ENCODE measurements at places on chromosomes 12 and 14.

GRCh38 chr14:70397746-70398145 lies 19.1 kb downstream of the SYNJ2BP start:
- no peak for DNase-seq

DNA sequence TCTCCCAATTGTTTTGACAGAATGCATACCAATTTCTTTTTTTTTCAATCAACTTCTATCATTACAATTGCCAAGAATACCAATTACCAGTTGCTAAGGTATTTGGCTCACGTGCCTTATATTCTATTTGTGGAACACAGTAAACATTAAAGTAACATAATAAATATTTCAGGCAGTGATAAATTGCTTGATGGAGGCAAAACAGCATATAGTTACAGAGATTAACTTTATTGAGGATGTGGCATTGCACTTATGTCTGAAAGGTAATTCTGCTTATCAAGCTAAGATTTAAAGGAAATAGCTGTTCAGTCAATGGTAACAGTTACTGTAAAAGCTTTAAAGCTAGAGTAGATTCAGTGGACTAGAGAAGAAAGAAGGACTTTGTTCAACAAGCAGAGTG lies 1107.8 kb downstream of the FSCB start:
- DNase-seq = no peak

- DNase-seq = no peak
Measured at GRCh38 chr12:39824505-39825212, 205.1 kb upstream of the ABCD2 start.

DNA sequence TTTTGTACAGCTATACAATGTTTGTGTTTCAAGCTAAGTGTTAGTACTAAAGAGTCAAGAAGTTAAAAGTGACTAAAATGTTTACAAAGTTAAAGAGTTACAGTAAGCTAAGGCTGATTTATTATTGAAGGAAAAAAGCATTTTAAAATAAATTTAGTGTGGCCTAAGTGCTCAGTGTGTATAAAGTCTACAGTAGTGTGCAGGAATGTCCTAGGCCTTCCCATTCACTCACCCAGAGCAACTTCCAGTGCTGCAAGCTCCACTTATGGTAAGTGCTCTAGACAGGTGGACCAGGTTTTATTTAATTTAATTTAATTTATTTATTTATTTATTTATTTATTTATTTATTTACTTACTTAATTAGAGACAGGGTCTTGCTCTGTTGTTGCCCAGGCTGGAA lies 19.6 kb downstream of the DLK1 start:
- no peak for DNase-seq

DNA sequence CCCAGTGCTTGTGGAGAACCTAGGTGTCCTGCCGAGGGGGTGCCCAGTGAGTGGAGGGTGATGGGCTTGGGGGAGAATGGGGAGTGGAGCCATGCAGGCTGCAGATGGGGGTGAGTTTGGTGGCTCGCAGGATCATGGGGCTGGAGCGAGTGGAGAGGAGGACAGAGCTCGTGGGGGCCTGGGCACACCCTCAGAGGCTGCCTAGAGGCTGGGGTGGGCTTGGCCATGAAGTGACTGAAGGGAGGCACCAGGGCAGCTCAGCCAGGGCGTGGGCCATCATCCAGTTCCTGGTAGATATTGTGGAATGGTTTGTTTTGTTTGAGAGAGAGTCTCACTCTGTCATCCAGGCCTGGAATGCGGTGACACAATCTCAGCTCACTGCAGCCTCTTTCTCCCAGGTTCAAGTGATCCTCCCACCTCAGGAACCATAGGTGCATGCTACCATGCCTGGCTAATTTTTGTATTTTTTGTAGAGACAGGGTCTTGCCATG lies 43.4 kb upstream of the AMN start:
- no peak for DNase-seq

DNA sequence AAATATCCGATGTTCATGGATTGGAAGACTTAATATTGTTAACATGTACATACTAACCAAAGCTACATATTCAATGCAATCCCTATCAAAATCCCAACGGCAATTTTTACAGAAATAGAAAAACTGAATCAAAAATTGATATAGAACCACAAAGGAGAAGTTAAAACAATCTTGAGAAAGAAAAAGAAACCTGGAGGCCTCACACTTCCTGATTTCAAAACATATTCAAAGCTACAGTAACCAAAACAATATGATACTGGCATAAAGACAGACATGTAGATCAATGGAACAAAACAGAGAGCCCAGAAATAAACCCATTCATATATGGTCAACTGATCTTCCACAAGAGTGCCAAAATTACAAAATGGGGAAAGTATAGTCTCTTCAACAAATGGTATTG lies 5.4 kb upstream of the PELI2 start:
- DNase-seq = no peak

- DNase-seq = no peak
Measured at GRCh38 chr12:124302807-124303578, 8.1 kb downstream of the RFLNA start.

GRCh38 chr12:130086797-130087196 lies 75.5 kb upstream of the FZD10 start:
- DNase-seq = no peak

DNA sequence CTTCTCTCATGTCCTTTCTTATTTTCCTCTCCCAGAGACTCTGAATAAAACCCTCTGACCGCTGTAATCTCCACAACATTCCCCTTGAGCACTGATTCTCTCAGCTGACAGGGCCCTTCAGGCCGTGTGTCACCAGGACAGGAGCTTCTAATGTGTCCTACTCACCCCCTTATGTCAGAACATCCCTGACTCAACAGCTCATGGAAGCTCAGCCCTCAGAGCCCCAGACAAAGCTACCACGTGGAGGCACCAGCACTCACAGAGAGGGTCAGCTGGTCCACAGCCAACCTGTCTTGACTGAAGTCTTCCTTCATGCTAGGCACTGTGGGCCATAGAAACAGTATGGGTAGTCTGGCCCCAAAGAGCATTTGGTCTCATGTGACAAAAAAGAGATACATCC lies 49.8 kb downstream of the SMUG1 start:
- no peak for DNase-seq

GRCh38 chr12:2352203-2352602 lies 299.4 kb downstream of the CACNA1C start:
- DNase-seq = no peak

DNA sequence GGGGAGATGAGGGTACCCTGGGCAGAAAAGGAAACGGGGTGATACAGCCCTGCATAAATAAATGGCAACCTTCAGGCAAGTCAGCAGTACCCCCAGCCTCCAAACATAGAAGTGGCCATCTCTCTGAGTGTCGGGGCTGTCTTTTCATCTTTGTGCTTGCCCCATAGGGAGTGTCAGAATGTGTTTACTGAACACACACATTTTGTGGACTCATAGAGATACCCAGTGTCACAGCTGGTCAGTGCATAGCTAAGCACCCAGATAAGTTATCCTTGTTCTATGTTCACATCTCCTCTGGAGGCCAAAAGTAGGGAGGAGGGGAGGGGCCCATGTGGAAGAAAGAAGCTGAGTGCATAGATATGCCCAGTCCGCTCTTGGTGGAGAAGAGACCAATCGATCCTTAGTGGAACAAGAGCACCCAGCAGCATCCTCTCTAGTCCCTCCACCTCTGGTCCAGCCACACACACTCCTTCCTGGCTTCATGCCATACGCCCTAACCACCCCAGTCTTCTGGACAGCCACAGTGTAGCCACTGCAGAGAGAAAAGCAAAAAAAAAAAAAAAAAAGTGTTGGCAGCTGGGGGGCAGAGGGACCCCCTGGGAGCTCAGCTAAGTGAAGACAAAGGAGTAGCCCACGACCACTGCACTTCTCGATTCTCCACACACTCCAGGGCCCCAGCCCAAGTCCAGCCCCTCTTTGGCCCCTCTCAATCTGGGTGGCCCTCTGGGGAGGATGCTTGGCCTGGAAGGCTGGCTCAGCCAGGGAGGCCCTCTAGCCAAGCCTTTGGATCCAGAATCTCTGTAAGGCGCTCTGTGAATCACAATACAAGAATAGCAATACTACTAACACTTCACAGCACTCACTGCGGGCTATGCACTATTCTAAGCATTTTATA lies 2.6 kb downstream of the ITGA7 start:
- DNase-seq = no peak

DNA sequence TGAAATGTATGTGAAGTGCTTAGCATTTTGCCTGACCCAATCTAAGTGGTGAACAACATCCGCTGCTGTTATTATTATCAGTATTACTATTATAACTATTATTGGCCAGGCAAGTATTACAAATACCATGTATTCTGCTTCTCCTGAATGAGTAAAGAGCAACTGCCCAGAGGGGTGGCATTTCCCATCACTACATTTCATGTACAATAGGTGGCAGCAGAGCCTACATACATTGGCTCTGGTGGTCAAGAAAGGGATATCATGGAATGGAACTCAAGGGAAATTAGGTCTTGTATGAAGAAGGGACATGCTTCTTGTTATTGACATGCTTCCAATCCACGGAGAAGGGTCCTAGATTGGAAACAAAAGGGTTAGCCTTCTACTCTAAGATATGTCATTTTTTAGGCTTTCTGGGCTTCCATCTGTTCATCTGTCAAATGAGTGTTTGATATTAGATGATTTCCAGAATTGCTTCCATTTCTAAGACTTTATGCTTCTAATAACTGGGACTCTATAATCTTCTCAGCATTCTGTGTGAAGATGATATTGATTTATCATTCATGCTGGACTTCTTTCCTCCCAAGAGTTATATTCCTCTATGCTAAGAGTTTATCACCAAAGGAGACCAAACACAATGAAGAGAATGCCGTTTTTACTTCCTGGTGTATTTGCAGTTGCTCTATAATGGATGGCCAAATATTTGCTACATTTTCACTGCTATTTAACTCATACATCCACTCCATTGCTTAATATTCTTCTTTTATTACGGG lies 239.1 kb downstream of the SSPN start:
- no peak for DNase-seq

DNA sequence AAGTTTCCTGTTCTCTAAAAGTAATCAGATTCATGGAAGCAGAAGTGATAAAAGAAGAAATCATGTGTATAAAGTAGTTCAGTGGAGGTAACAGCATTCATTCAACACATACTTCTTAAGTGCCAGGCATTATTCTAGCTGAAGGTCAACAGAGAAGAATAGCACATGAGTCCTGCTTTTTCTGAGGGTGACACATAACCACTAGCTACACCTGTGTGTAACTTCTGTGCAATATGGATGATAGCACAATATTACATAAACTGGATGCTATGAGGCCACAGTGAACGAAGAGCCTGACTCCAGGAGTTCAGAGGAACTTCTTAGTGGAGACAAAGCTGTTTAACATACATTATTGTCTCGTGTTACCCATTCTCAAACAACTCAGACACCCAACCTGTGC lies 114.3 kb upstream of the PCED1B start:
- DNase-seq = no peak

GRCh38 chr12:22410486-22410885 lies 76.0 kb upstream of the ST8SIA1 start:
- no peak for DNase-seq

DNA sequence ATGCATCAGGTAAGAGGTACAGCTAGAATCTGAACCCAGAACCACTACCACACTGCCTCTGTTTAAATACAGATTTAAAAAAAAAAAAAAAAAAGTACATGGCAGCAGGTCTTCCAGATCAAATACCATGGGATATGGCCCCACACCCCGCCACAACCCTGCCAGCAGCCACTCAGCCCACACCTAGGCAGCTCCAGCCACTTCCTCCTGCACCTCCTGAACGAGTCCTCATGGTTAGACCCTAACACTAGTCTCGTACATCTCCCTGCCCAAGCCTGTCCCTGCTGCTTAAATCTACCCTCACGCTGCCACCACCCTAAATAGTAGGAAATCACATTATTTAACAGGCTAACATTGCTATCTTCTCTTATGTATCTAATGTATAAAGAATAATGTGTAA lies 12.6 kb downstream of the SETD3 start:
- no peak for DNase-seq

GRCh38 chr12:108457006-108457733 lies 57.9 kb upstream of the FICD start:
- DNase-seq = no peak

GRCh38 chr12:2053691-2054090 lies 904 bp downstream of the CACNA1C start:
- DNase-seq = no peak

DNA sequence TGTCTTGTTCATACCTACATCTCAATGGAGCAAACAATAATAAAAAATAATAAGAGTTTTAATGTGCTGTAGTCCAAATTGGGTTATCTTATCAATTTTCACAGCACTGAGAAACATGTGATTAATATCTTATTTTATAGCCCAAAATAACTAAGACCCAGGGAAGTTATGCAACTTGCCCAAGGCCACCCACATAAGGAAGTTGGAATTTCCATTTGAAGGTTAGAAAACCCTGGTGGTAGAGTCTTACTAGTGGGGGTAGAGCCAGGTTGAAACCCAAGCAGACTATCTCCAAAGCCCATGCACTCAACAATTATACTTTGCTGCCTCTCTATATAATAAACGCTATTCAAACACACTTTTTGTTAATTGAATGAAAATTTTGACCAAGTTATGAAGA lies 270.0 kb upstream of the CAND1 start:
- no peak for DNase-seq

- no peak for DNase-seq
Measured at GRCh38 chr14:103058164-103059055, 1.1 kb upstream of the CDC42BPB start.

GRCh38 chr14:101977311-101978071 lies 13.1 kb downstream of the DYNC1H1 start:
- DNase-seq = no peak

- DNase-seq = no peak
Measured at GRCh38 chr14:54396183-54396492, 669 bp upstream of the CDKN3 start.

DNA sequence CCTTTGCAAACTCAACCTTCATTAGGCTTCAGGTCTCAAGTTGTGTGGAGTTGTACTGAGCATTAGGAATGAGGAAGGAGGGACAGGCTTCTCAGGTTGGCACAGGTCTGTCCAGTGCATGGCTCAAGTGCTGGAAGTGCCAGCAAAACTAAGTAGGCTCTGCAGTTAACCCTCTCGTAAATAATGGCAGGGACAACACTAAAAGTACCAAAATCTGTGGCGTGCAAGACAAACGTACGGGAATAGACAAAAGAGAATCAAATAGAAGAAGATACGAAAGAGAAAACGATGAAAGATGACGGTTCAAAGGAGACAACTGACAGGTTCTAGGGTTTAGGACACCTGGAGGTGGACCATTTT lies 612 bp downstream of the TRAPPC6B start:
- DNase-seq = no peak

DNA sequence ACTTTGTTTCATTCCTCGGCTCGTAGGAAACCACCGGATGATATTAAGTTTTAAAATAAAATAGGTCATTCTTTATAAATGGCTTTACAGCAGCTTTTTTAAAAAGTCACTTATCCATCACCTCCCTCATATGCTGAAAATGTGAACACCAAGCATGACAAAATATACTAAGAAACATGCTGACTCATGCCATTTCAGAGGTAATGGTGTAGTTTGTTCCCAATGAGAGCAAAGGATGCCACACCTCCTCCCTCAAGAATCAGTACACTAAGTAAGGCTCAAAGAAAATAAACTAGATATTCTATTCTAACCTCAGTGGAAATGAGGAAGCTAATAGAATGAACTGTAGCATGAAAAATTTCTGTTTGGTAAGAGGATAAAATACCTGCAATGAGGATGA lies 5.5 kb upstream of the DIO2 start:
- DNase-seq = no peak

GRCh38 chr12:51341251-51342007 lies 5.0 kb downstream of the CELA1 start:
- peak; percentile 51 for DNase-seq

Measured in activated CD8-positive, alpha-beta memory T cell treated with anti-CD3 and anti-CD28 coated beads for 1 hour (primary cell).